ENCODE measurements at places on chromosomes 1 and 21. TPM values are rescaled to one million over a fixed set of nuclear protein-coding genes. Genes with fewer than 3 reads are reported as not detected.

The HEYL gene
- not detected for total RNA-seq

DNA sequence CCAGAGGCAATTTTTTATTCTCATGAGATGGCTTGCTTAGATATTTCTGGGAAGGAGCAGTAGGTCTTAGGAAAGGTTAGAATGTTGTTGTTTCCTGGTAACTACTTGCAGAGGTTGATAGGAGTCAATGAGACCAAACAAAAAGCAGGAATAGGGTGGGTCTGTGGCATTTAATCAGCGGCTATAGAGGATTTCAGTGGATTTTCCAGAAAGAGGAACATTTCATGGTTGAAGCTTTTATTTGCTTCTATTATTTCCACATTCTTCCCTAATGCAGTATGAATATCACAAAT is 111.3 kb upstream of the PALMD start:
- no peak for DNase-seq

The KRTAP19-1 gene
- total RNA-seq = not detected

- DNase-seq = no peak
Measured at GRCh38 chr1:230422221-230422981, 3.7 kb downstream of the PGBD5 start.

- DNase-seq = no peak
Measured at GRCh38 chr1:218874313-218874712, 299.4 kb upstream of the LYPLAL1 start.

The PLPP3 gene
- total RNA-seq = 13.7 TPM

- DNase-seq = no peak
Measured at GRCh38 chr1:224448453-224449017, 13.9 kb upstream of the WDR26 start.

- DNase-seq = no peak
Measured at GRCh38 chr1:159089184-159089791, 12.7 kb upstream of the AIM2 start.

- DNase-seq = no peak
Measured at GRCh38 chr1:214111796-214112195, 124.0 kb downstream of the PROX1 start.

GRCh38 chr21:32977216-32977615 is 48.5 kb upstream of the OLIG2 start:
- no peak for DNase-seq

- peak; percentile 77 for DNase-seq
Measured at GRCh38 chr1:169201084-169201619, 94.7 kb downstream of the ATP1B1 start.

DNA sequence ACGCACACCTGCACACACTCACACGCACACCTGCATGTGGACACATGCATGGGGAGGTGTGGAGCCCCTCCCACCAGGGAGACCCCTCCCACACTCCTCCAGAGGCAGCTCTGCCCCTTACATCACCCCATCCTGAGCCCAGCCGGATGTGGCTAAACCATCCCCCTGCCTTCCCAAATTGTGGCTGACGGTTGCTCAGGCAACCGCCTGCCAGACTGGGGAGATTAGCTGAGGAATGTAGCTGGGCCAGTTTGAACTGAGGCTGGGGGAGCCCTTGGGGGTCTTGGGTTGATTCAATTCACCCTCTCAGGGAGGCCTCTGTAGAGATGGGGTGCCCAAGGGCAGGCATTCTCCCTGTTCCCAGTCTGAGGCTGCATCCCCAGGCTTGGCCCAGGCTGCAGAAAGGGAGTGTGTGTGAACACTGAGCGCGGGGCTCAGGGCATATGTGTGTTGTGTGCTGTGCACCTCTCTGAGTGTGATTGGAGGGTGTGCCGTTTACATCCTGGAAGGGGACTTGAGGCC is 12.9 kb downstream of the PTPRU start:
- DNase-seq = no peak

- DNase-seq = peak; percentile 91
Measured at GRCh38 chr1:192550922-192551534, 24.5 kb upstream of the RGS1 start.

DNA sequence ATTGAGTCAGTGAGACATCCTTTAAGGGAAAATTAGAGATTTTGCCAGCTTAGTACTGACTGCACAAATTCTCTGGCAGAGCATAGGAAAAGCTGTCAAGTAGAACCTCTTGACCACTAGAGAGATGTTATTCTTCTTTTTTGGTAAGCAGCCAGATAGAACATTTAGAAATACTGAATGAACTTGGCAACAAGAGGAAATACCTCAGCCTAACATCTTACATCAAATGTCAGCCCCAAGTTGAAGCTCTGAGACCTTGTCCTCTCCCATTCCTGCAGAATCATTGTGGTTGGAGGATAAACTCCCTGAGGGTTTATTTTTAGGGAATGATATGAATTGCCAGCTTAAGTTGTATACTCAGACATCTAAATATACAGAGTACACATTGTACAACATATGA is 53.5 kb downstream of the MIGA1 start:
- peak; percentile 93 for DNase-seq

The CHML gene
- 15.5 TPM for total RNA-seq

DNA sequence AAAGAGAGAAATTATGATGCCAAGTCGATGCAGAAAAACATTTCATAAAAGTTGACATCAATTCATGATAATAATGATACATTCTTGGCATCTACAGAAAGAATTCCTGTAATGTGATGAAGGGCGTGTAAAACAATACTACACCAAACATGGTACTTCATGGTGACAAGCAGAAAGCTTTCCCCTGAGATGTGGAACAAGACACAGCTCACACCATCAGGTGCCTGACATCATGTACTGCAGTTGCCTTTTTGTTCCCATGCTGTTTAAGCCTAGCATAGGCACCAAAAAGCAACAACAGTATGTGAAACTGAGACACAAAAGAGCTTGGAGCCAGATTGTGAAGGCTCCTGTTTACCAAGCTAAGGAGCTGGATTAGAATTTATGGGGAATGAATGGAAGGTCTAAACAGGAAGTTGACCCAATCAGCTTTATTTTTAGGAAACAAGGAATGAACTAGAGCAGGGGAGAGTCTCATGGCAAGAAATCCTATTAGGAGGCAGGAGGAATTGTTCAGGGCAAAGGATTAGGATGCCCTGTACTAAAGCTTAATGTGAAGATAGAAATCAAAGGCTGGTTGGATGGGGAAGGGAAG is 67.2 kb downstream of the SYDE2 start:
- DNase-seq = no peak

The PGLYRP3 gene
- total RNA-seq = not detected

- DNase-seq = no peak
Measured at GRCh38 chr1:107740579-107740978, 224.4 kb downstream of the VAV3 start.

The CAMSAP2 gene
- total RNA-seq = 30.7 TPM

- no peak for DNase-seq
Measured at GRCh38 chr1:48182439-48182838, 40.1 kb upstream of the SLC5A9 start.

DNA sequence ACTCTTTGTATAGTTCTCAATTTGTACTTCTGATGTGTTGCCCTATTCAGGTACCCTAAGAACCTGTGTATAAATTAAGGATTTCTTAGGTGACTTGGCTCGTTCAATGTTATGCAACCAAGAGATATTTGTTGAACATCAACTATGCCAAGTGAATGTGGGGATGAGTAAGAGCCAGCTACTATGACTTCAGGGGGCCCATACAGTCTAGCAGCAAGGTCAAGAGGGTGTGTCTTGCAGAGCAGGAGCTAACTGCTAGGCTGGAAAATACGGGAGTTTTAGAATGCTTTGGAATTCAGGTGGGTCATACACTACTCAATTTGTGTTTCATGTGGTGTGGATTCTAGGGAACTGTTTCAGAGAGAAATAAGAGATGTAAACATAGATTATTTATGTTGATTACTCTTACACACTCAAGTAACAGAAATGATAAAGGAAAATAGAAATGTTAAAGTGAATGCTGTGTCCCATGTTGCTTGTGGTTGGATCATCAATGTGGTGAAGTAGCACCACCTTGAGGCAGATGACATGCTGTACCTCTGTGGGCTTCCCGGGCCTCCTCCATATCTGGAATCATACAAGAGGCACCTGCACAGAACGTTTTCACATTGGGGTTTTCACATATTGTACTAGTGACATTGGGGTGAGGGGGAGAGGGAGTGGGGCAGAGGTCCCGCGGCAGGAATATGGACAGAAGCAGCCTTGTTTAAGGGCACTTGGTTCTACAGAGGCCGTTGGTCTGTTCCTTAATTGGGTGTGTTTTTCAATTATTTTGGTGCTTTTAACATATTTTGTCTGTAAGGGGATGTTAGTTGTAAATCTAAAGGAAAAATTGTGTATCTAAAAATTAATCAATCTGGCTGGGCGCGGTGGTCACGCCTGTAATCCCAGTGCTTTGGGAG is 12.4 kb downstream of the ARPC5 start:
- peak; percentile 54 for DNase-seq

The CFHR4 gene
- not detected for total RNA-seq

DNA sequence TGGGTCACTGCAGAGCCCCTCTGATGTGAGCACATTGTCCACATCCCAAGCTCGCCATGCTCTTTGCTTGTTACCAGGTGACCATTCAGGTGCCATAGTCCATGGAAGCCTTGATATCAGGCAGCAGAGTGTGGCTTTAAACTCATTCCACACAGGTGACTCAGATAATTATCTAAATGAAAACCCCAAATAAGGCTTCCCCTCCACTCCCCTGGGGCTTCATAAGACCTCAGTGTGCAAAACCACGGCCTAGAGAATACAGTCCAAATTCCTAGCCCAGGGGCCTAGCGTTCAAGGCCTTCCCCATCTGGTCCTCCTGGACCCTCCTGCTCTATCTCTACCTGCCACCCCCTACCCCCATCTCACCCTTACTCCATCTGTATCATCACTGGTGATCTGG is 97.1 kb downstream of the ARHGEF10L start:
- peak; percentile 4 for DNase-seq

- no peak for DNase-seq
Measured at GRCh38 chr1:231252336-231252735, 11.3 kb downstream of the GNPAT start.

DNA sequence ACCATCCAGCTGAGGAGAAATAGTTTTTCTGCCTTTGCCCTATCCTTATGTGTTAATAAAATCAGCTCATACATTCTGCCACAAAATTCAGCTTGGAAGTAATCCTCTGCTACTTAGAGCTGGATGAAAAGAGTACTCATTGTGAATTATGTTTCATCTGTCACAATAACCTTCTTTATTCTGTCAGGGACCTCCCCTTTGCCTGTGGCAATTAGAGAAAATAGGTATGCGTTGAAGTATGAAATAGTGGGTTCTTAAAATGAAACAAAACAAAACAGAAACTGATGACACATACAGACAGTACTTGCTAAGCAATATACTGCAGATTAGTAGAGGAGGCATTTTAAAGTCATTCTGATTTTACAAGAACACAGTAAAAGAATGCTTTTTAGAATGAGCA is 578.5 kb downstream of the USP25 start:
- peak; percentile 3 for DNase-seq

- DNase-seq = no peak
Measured at GRCh38 chr1:200891774-200892157, 2.9 kb upstream of the INAVA start.

DNA sequence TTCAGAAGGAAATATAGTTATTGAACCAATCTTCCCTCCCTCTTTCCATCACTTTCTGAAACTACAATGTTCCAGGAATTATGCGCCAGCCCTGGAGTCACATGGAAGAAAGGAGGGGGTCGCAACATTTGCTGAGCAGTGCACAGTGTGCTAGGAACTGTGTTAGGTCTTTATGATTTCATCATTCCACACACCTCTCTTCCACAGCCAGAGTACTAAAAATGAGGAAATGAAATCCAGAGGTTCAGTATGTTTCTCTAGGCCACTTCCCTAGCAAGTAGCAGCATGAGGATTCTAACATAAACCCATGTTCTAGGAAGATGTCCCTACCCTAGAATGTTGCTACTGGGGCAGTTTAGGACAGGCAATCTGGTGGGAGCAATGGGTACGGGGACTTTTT is 158.1 kb downstream of the SLC45A1 start:
- DNase-seq = no peak

DNA sequence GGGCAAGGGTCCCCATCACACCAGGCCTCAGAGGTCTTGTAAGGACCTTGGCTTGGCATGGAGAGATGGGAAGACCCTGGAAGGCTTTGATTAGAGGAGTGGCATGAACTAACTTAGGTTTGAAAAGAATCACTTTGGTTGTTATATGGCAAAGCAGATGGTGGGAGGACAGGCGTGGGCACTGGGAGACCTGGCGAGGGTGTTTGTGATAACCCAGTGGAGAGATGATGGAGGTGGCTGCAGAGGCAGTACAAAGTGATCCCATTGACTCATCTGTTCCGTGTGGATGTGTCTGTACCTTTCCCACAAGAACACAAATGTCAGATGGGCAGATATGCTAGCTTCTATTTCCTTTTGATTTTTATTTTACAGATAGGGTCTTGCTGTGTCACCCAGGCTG is 168.3 kb downstream of the SLC35F3 start:
- DNase-seq = no peak

- no peak for DNase-seq
Measured at GRCh38 chr1:10178597-10179405, 31.6 kb upstream of the KIF1B start.

The ALG14 gene
- total RNA-seq = 10.6 TPM

The KCND3 gene
- total RNA-seq = 0.14 TPM

- no peak for DNase-seq
Measured at GRCh38 chr21:27803571-27803970, 836.7 kb upstream of the ADAMTS5 start.

The ITLN2 gene
- total RNA-seq = not detected

DNA sequence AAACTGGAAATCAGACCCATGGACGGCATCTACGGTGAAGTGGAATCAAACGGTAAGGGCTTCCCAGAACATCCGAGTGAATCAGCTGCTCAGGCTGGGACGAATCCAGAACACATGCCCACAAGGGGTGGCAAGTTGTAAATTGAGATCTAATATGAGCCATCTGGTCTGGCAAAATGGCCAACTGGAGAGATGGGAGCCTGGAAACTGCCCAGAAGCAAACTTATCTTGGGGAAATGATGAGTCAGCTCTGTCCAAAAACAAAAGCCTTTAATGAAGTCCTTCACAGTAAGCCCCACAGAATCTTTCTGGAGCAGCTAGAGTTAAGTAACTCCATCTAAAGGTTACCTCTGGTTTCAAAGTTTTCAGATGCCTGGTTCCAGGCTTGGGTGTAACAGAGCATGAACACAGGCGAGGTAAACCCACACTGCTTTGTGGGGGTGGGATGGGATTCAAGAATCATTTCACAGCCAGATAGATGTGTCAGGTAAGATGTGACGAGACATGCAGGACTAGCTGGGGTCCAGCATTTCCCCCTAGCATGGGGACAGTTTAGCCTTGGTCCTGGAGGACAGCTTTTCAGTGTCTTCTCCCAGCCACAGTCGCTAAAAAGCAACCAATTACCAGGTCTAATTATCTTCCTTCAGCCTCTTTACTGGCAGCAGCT is 10.5 kb upstream of the SRP9 start:
- DNase-seq = peak; percentile 91

The KRTAP11-1 gene
- not detected for total RNA-seq

DNA sequence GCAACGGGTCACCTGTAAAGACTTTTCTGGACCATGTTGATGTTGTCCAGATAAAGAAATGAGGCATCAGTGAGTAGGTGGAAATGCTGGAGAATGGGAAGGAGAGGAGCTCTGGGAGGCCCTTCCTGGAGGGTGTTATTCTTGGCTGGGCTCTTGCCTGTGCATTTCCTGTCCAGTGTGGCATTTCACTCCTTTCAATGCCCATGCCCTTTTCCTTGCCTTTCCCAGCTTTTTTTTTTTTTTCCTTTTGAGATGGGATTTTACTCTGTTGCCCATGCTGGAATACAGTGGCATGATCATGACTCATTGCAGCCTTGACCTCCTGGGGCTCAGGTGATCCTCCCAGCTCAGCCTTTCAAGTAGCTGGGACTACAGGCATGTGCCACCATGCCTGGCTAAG is 11.8 kb downstream of the NOS1AP start:
- no peak for DNase-seq

Data from HFFc6 (cell line).